ENCODE measurements at places on chromosomes 13 and 19.

DNA sequence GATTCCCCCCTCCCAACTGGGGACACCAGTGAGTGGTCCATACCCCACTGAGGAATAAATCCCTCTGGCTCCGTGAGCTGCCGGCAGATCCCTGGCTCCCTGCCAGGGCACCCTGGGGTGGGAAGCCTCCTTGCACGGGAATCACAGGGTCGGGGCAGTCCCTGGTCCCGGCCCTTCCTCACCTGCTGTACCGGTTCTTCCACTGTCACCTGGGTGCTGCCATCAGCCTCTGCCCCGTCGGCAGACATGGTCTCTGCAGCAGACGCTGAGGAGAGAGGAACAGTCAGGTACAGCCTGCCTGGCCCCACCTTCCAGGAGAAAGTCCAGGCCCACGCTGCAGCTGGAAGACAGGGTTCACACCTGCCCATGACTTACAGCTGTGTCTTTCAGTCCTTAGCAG is 6.3 kb downstream of the PLIN3 start:
- no peak for DNase-seq

- no peak for DNase-seq
Measured at GRCh38 chr19:49340069-49340864, 5.1 kb downstream of the CD37 start.

DNA sequence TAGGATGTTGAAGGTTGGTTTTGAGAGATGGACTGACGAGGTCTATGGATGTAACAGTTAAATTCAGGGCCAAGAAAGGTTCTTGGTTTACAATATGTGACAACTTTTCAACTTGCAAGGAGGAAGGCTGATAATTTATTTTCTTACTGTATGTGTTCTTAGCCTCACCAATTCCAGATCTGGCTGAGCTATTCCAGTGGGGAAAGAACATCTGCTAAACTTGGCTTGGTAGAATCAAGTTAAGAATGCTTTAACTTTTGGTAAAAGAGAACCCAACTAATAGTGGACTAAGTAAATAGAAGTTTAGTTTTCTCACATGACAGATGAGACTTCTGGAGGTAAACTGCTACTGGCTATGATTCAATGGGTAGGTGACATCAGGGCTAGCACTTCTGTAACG is 222.9 kb downstream of the KLF5 start:
- DNase-seq = no peak

DNA sequence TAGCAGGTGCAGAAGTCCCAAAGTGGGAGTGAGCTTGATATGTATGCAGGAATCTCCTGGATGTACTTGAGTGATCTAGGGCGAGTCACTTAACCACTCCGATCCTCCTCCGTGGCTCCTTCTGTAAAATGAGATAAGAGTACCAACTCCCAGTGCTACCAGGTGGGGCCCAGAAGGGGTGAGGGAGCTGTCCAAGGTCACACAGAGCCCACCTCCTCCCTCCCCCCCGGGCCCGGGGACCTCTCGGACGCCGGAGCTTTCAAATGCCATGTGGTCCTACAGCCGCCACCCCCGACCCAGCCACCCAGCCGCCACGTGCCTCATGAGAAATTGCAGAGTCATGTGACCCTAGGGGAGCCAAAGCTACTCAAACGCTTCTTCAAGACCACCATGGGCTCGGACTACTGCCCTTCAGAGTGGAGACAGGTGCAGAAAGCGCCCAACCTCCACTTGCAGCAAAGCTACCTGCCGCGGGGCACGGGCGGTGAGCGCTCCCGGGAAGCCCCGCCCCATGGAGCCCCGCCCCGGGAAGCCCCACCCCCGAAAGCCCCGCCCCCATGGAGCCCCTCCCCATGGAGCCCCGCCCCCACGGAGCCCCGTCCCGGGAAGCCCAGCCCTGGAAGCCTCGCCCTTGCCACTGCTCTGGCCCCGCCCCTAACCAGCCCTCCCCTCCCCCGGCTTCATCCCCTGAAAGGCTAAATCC is 10.1 kb upstream of the ZNF358 start:
- no peak for DNase-seq

GRCh38 chr13:41848435-41849255 is 112.3 kb downstream of the VWA8 start:
- no peak for DNase-seq

GRCh38 chr13:90732049-90732448 is 615.4 kb upstream of the MIR17HG start:
- DNase-seq = no peak

- DNase-seq = no peak
Measured at GRCh38 chr13:67964986-67965385, 734.9 kb upstream of the PCDH9 start.

GRCh38 chr13:37059848-37060192 is 332 bp upstream of the SUPT20H start:
- no peak for DNase-seq

GRCh38 chr19:32971012-32971595 is 654 bp downstream of the CEP89 start:
- DNase-seq = no peak

- DNase-seq = no peak
Measured at GRCh38 chr13:73397496-73398305, 338.9 kb downstream of the KLF5 start.

DNA sequence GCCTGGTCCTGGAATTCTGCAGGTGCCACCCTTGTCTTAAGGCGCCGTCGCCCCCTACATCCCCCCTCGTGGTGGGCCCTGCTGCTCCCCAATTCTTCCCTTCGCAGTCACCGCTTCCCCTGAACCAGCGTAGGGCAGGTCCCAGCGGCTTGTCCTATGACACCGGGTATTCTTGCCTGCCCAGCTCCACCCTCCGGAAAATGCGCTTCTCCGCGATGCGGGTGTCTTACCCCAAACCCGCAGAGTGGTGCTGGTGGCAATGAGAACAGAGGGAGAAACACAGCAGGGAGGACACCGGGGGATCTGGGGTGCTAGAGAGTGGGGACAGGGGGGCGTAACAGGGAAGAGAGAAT is 9.0 kb downstream of the ZNF808 start:
- DNase-seq = no peak

- DNase-seq = no peak
Measured at GRCh38 chr19:5891938-5892771, 11.4 kb downstream of the NDUFA11 start.

DNA sequence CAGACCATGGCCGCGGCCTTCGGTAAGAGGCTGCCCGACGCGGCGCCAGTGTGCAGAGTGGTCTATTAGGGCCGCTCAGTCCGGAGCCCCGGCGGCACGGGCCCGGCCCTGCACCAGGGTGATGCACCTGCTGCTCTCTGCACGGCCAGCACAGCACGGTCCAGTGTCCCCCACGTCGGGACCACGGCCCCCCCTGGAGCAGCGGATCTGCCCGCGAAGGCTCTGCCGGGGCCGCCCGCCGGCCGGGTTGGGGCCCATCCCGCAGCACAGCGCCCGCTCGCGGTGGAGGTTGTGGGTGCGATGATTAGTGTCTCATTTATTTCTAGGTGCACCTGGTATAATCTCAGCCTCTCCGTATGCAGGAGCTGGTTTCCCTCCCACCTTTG is 7.9 kb downstream of the PTBP1 start:
- DNase-seq = no peak

DNA sequence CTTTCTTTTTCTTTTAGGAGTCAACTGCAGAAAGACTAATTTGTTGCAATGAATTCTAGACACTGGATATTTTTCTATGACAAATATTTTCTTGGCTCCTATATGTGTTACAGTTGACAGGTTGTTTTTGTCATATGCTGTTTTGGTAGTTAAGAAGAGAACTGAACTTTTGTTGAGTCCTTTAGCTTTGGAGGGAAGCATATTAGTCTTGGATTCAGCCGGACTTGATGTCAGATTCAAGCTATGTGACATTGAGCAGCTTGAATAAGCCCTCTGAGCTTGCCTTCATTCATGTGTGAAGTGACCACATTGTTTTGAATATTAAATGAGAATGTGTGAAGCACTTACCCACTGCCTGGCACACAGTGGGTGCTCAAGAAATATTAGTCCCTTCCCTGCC is 181.9 kb upstream of the RNF113B start:
- DNase-seq = no peak

- DNase-seq = no peak
Measured at GRCh38 chr13:23941211-23941610, 43.9 kb upstream of the C1QTNF9B start.

GRCh38 chr13:110197026-110197425 is 109.9 kb downstream of the COL4A1 start:
- DNase-seq = no peak

GRCh38 chr13:75383064-75383715 is 98.8 kb downstream of the TBC1D4 start:
- DNase-seq = no peak

DNA sequence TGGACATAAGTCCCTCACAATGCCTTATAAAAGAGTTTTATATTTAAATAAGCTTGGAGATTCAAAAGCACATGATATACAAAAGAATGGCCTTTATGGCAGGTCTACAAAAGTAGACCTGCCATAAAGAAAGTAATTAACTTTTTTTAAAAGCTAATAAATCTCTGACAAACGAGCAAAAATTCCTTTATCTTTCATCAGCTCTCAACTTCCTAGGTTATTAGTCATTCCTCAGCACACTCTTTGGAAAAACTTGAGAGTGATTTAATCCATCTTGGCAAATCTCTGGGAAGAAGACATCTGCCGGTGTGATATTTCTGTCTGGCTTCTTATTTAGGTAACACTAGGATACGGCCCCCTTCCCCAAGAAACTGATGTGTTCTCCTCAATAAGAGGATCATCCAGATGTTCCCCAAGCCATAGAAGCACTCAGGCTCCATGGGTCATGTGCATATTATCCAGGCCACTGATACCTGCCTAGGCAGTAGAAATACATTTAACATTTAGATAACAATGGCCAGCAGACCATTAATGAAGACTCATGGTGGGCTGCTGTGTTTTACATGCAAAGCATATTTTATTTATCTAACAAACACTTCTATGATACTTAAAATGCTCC is 372.7 kb downstream of the LIG4 start:
- no peak for DNase-seq

GRCh38 chr19:20371911-20372310 is 193.7 kb downstream of the ZNF737 start:
- DNase-seq = no peak

- DNase-seq = no peak
Measured at GRCh38 chr19:48751845-48752495, 471 bp downstream of the FUT1 start.

- DNase-seq = no peak
Measured at GRCh38 chr19:35457173-35457572, 9.1 kb downstream of the FFAR2 start.

GRCh38 chr13:48993150-48993549 is 17.4 kb downstream of the FNDC3A start:
- no peak for DNase-seq

DNA sequence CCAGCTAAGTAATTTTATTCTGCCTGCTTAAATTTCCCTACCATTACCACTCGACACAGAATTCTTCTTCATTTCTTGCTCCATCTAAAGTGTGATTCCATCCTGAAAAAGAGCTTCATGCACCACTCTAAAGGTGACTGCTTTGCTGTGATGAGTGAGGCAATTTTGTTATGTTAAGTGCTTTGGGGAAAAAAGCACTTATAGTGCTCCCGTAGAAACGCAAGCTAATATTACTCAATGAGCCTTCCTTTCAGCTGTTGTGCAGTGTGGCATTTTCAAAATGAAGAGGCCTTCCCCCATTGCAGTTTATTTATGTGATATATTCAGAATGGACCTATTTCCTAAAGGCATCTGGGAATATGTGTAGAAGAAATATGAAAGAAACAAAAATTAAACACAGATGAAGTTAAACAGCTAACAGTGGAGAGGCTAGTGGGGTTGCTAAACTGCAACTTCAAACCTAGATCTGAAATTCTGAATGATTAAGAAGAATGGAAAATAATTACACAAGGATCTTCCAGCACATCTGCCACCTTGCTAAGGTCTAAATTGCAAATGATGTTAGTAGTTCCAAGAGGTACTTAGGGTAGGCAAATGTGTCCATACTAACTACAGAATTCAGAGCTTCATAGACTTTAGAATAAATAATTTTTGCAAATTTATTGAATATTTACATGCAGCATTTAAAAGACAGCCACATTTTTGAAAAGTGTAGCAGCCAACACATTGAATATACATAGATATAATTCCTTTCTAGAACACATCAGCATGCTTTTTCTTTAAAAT is 211.7 kb downstream of the DCT start:
- no peak for DNase-seq

DNA sequence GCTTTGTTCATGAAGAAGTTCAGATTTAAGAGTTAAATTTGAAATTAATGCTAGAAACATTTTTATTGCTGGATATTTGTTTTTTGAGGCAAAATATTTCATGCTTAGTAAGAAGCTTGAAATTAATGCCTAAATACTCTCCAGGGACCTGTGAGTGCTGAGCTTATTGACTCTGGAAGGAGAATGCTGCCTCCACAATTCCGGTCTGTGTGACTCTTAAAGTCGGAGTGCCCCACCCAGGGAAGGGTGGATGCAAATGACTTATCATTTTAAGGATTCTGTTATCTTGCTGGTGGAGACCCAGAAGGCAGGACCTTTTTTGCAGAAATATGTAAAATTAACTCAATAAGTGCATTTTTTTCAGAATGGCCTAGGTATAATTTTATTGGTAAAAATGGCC is 143.8 kb upstream of the RXFP2 start:
- DNase-seq = no peak

DNA sequence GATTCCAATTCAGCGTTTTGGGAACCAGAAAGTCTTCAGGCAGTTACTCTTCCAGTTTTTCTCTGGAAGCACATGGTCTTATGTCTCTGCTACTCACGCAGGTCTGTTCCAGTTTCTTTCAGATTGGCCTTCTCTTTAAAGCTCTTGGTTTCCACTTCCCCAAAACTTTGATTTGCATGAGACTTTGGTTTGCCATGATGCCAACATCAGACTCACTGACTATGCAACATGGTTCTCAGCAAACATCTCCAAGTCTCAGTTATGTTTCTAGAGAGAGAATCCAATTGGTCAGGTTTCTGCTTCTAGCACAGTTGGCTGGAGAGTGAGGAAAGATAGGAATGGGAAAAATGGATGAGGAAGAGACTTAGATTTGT is 3.1 kb downstream of the AKAP11 start:
- DNase-seq = no peak

GRCh38 chr19:472005-472858 is 11.4 kb upstream of the SHC2 start:
- DNase-seq = no peak

DNA sequence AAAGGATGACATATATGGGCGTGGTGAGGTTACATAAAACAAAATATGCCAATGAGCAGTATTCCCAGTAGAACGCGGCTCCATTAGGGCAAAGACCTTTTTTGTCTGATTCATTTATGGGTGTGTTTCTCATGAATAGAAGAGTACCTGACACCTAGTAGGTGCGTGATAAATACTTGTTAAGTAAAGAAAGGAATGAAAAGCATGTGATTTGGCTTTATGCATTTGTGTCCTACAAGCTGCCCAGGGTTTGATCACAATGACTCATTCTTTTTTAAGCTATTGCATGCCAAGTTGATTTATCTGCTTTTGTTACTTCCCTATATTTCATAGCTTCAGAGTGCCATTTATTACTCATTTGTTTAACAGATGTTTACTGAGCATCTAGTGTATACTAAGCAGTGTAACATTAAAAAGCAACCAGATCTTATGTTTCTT is 19.1 kb upstream of the KCTD4 start:
- DNase-seq = no peak

DNA sequence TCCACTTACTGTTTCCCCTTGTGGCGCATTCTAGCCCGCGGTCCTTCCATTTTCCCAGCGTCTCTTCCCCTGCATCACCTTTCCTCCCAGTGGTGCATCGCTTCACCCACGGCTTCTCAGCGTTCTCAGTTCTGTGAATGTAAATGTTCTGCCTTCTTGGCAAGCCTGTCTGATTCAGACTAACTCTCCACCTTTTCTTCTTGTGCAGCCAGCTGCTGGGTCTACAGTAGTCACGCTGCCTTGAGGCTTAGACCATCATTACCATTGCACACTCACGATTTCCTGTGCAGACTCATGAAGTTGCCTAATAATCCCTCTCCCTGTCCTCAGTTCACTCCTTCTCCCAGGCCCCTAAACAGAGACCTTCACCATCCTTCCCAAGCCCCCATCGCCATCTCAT is 75.0 kb downstream of the DHRS12 start:
- no peak for DNase-seq

All from T-helper 2 cell treated with Interferon-gamma antibody and Interleukin-4, amounts not matched to agents 5 μg/mL and 100 μg/mL, for 36 hours (primary cell).